ENCODE measurements at places on chromosomes 11 and 22.

DNA sequence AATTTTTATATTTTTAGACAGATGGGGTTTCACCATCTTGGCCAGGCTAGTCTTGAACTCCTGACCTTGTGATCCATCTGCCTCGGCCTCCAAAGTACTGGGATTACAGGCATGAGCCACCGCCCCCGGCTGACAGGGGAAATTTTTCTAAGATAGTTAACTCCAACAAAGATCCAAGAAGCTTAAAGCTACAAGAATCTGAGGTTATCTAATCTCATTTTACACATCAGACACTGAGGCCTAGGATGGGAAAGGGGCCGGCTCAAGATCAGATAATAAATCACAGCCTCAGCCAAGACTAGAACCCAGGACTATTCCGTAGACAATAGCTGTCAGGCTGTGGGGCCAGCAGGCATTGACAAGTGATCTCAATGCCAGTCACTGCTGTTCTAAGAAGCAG is 94.0 kb downstream of the AMBRA1 start:
- no peak for DNase-seq

- no peak for DNase-seq
These were observed 1075.3 kb downstream of the TBC1D22A start for GRCh38 chr22:47837703-47838102.

DNA sequence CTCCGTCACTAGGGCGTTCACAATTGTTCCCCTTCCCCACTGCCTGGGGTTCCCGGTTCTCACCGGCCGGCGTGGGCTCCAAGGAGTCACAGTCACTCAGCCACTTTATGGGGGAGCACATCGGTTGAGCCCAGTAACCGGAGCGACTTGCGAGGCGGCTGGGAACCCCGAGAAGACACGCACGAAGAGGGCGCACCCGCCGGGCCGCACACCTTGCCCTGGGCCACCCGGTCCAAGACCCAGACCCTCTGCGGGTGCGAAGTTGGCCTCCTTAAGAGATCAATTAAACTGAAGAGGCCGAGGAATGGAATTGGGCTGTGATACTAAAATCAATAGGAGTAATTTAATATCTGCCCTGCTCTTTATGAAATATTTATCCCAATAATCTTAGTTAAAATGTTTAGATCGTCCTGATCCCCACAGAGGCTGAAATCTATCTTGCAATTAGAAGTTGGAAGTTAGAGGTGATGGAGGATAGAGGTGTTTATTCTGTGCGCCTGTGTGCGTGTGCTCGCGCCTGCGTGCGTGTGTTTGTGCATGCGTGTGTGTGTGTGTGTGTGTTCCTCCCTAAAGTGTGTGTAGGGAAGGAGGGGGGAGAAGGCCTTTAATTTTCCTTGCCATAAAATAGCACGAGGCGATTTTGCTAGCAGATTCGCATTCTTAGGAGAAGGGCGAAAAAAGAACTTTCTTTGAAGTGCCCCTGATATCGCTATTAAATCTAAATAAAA is 954 bp upstream of the MN1 start:
- no peak for DNase-seq

- peak; percentile 36 for DNase-seq
These were observed 1.4 kb downstream of the NECTIN1 start for GRCh38 chr11:119727523-119728151.

GRCh38 chr11:66704659-66705360 is 24.2 kb downstream of the SPTBN2 start:
- DNase-seq: no peak

DNA sequence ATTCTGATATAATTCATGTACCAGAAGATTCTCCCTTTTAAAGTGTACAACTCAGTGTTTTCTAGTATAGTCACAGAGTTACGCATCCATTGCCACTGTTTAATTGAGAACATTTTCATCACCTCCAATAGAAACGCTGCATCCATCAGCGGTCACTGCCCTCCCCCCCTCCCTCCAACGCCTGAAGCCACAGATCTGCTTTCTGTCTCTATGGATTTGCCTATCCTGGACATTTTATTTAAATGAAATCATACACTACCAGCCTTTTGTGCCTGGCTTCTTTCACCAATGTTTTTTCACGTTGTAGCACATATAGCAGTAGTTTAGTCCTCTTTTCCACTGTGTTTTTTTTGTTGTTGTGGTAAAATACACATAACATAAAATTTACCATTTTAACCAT is 22.8 kb downstream of the TCP11L1 start:
- DNase-seq: no peak

DNA sequence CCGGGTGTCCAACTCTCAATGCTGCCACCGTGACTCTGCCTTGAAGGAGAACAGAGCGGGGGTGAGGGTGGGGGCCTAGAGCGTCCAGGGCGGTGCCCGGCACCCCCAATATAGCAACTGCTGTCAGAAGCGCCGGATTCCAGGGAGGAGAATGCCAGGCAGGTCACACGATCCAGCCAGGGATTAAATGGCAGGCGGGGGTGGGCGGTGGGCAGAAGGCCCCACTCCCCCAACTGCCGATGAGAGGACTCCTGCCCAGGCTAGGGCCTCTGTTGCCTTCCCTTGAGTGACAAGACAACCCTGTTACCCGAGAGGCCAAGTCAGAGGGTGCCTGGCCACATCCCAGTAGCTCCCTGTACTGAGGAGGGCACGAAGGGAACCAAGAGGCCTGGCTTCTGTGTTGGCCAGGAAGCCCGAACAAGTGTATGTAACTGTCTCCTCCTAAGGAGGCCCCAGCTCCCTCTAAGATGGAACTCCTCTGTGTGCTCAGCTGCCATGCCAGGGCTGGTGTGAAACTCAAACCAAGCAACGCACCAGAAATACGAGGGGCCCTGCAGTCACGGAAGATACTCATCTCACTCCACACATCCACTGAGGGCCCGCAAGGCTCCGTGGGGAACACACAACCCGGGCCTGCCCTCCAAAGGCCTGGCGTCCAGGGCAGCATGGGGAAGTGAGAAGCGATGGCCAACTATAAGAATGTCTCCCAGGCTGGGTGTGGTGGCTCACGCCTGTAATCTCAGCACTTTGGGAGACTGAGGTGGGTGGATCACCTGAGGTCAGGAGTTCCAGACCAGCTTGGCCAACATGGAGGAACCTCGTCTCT is 3.0 kb downstream of the PACSIN3 start:
- DNase-seq: no peak

DNA sequence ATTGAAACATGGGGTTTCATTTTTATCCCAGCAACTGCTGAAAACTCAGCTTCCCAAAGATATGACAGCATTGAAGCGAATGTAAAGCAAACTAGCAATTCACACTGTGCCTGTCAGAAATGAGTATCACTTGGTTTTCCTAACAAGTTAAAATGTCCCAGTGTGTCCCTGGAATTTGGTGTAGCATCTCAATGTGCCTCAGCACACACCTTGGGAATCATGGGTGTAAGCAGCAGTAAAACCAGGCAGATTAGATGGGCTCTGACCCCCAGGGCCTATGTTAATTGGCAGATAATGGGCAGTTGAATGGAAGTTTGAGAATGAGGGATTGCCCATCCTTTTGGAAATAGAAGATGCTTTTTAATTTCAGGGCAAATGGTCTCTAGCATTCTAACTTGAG is 784.9 kb upstream of the LRRC4C start:
- DNase-seq: no peak

DNA sequence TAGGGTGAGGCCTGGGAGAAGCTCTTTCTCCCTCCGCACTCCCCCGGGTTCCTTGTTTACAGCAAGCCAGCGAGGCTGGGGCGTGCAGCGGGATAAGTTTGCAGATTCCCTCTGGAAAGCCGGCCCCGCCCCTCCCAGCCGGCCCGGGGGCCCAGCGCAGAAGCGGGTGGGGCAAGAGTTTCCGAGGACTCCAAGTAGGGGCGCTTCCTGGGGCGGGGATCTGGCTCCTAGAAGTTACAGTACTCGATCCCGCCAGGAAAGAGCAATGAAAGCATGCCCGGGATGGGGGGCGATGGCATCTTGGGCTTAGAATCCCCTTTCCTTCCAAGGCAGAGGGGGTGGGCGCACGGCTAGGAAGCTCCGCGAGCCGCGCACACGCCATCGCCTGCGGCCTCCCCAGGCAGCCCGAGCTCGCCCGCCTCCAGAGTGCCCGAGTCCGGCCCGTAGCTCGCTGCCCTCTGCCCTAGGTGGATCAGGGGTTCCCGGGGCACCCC is 385 bp downstream of the TST start:
- no peak for DNase-seq

DNA sequence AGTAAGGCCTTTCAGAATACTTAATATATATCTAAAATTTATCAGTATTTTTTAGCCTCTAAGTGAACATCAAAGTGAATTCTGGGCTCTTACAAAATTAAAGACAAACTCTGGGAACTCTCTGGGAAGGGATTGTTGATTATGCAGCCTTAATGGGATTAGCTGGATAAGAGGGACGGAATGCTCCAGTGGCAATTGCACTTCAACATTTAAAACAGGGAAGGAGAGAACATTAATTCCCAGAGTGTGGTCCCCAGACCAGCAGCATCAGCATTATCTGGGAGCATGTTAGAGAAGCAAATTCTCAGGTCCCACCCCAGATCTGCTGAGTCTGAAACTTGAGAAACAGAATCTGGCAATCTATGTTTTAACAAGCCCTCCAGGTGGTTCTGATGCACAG is 46.5 kb downstream of the POLD3 start:
- DNase-seq: no peak

- DNase-seq: no peak
These were observed 13.4 kb downstream of the DRD4 start for GRCh38 chr11:650482-650881.
